HepG2 (cell line): ENCODE measurements at places on chromosomes 13 and 19. TPM values are rescaled to one million over a fixed set of nuclear protein-coding genes. Genes with fewer than 3 reads are reported as not detected.

LILRB3 gene
- total RNA-seq, result not detected in 2 replicates

ATP8A2 gene
- 0.09 TPM in 1 of 2 replicates, not detected in the other for total RNA-seq

CEACAM19 gene
- total RNA-seq, result 0.66 and 1.3 TPM in 2 replicates

LIM2 gene
- total RNA-seq, result not detected in 2 replicates

CYSLTR2 gene
- not detected in 2 replicates for total RNA-seq

- DNase-seq, result no peak
Measured at GRCh38 chr19:38547421-38547820, 70.3 kb downstream of the MAP4K1 start.

- DNase-seq, result no peak
Measured at GRCh38 chr13:52758114-52758513, 18.5 kb upstream of the CNMD start.

DNA sequence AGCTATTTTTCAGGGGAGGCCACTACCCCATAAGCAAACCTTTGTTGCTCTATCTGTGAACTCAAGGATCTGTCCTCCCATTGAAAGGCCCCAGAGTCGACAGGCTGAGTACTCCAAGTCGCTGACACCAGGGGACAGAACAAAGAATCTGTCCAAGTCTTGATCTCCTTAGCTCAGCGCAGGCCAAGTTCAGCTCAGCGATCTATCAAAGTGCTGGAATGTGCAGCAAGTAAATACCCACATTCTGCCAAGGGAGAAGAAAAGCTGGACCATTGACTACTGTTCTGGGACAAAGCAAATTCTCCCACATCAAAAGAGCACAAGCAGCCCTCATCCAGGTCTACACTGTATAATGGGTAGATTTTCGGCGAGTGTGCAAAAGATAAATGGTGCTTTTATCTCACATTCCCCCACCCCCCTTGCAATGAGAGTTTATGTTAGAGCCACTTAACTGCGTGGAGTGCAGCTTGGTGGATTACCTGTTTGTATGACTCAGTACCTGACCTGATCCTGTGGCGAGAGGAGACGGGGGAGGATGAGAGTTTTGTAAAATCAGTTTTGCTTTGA, 391.7 kb upstream of the SGCG start:
- peak; percentile 78 for DNase-seq

GRCh38 chr13:91238036-91238435, 109.5 kb upstream of the MIR17HG start:
- DNase-seq, result no peak

DNA sequence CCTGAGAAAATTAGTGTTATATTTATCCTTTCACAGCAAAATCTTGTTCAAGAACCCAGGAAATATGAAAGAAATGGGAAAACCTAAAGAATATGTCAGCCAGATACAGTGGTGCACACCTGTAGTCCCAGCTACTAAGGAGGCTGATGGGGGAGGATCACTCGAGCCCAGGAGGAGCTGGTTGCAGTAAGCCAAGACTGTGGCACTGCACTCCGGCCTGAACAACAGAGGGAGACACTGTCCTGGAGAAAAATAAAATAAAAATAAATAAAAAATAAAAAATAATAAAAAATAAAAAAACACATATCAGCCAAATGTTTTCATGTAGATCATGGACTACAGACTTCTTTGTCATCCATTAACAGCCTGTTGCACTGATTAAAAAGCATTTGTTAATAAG, 244.8 kb upstream of the KLHL1 start:
- DNase-seq, result no peak

GRCh38 chr19:41774515-41774980, 19.2 kb downstream of the CEACAM6 start:
- DNase-seq, result no peak

DNA sequence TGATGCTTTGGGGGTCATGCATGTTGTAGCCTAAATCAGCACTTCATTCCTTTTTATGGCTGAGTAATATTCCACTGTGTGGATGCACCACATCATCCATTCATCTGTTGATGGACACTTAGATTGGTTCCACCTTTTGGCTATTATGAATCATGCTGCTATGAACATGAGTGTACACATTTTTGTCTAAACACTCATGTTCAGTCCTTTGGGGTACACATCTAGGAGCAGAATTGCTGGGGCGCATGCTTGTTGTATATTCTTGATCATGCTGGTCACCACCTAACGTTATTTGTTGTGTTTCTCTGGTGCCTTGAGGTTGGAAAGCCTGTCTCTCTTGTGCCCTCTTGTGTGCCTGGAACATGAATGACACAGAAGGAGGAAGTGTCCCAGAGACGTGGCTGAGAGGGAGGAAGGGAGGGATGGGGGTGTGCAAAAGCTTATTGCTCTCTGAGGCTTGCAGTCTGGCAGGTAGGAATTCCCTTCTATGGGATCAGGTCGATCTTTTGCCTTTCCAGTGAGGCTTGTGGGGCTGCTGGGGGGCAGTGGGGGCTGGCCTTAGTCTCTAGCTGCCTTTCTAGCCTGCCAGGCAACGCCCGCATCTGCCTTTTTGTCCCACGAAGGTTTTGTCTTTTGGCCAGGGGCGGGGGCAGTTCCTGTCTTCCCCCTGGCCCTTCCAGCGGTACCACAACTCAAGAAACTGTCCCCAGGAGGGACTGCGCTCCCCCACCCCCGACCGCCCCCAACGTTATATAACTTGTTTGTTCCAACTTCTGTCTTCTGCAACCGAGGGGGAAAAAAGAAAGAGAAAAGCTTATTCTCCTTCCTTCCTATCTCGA, 7.6 kb downstream of the KLHL26 start:
- DNase-seq, result no peak
